Activated CD8-positive, alpha-beta memory T cell treated with anti-CD3 and anti-CD28 coated beads, Interleukin-2, amount 10 ng/mL, durations not matched to agents 7 days and 5 days (primary cell): ENCODE measurements at places on chromosomes 12 and 14. TPM values are rescaled to one million over a fixed set of nuclear protein-coding genes. Genes with fewer than 3 reads are reported as not detected.
A peak's percentile ranks its signal among the peaks of the same experiment; 100 is the strongest.

DNA sequence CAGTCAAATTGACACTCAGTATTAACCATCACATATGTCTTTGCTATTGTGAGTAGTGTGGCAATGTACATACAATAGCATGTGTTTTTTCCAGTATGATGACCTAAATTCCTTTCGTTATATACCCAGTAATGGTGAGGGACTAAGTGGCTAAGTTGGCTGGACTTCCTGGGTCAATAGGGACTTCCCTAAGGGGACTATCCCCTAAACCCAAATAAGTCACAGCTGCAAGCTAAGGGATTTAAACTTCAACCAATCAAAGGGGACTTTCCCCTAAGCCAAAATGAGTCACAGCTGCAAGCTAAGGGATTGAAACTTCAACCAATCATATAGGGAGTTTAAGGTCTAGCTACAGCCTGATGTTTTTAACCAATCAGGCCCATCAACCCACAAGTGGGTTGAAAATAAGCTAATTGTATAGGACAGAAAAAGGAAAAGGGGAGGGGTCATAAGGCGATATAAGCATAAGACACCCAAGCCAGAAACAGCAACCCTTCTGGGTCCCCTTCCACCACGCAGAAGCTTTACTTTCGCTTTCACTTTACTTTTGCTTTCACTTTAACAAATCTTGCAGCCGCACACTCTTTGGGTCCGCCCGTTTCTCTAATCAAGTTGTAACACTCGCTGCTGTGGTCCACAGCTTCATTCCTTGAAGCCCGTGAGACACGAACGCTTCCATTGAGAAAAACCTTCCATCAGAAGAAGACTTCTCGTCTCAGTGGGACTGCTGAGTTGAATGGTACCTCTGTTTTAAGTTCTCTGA lies 404.4 kb downstream of the FLRT2 start:
- peak overlapping the region; percentile 93 for H3K27ac ChIP-seq
- peak; percentile 74 for DNase-seq

DNA sequence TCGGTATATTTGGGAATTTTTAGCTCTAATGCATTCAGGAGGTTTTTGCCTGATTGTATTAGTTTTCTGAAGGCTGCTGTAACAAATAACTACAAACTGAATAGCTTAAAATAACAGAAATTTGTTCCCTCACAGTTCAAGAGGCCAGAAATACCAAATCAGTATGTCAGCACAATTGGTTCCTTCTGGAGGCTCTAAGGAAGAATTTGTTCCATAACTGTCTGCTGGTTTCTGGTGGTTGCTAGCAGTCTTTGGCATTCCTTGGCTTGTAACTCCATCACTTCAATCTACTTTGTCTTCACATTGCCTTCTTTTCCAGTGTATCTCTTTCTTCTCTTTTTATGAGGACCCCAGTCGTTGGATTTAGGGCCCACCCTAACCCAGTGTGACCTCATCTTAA lies 21.3 kb downstream of the TMTC3 start:
- no peak overlapping the region for H3K4me3 ChIP-seq
- H3K36me3 ChIP-seq: peaks cover 45% of the 10 kb centered on the region
- H3K27ac ChIP-seq: no peak overlapping the region
- DNase-seq: no peak
- no peaks in the 10 kb centered on the region for H3K4me1 ChIP-seq
- no peaks in the 10 kb centered on the region for H3K27me3 ChIP-seq

DNA sequence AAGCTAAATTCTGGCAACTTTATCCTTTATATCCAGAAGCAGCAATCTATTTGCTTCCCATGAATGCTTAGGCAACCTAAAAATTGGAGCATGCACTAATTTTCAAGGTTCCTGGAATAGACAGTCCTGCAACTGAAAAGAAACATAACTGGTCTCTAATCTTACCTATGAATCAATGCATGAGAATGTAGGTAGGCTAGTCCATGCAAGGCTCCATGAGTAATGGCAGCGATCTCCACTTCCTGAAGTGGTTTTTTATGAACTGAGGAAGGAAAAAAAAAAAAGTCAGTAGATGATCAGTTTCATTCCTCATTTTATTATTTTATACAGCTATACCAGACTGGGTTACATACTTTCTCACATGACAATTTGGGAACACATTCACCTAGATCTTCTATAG lies 102.0 kb downstream of the PEBP1 start:
- H3K36me3 ChIP-seq: peaks cover 38% of the 10 kb centered on the region
- no peak overlapping the region for H3K4me3 ChIP-seq
- H3K27me3 ChIP-seq: no peaks in the 10 kb centered on the region
- peak overlapping the region; percentile 24 for H3K27ac ChIP-seq

- DNase-seq: no peak
- no peaks in the 10 kb centered on the region for H3K36me3 ChIP-seq
- no peak overlapping the region for H3K4me3 ChIP-seq
- H3K27ac ChIP-seq: no peak overlapping the region
- H3K4me1 ChIP-seq: no peaks in the 10 kb centered on the region
Observed at GRCh38 chr14:26730929-26731618, 133.2 kb upstream of the NOVA1 start.

DNA sequence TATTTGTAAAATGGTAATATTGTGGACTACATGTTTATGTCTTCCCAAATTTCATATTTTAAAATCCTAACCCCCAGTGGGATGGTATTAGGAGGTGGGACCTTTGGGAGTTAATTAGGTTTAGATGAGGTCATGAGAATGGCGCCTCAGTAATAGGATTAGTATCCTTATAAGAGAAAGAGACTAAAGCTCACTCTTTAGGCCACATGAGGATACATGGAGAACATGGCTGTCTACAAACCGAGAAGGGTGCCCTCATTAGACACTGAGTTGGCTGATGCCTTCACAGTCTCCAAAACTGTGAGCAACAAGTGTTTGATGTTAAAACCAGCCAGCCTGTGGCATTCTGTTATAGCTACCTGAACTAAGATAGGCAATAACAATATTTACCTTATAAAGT lies 58.3 kb upstream of the OTOGL start:
- DNase-seq: no peak
- H3K27me3 ChIP-seq: no peaks in the 10 kb centered on the region
- no peak overlapping the region for H3K27ac ChIP-seq
- H3K36me3 ChIP-seq: no peaks in the 10 kb centered on the region
- H3K4me3 ChIP-seq: no peak overlapping the region
- peaks cover 5% of the 10 kb centered on the region for H3K4me1 ChIP-seq

DNA sequence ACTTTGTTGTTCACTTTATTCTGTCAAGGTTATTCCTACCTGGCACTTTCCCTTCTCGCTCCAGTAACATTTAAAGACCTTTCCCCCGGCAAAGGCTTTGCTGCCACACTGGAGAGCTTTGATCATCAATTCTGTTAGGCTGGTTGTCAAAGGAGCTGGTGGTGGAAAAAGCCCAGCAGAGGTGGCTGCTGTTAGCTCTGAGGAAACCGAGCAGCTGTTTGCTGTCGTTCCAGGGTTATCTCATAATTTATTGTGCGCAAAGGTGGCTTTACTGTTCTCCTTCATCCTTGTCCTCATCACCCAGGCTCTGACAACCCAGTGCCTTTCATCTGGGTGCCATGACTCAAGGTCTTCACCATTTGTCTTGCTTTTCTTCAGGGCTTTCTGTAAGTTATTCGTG lies 38.2 kb upstream of the CRADD start:
- no peak overlapping the region for H3K4me3 ChIP-seq
- no peak overlapping the region for H3K27ac ChIP-seq
- no peak for DNase-seq
- H3K4me1 ChIP-seq: no peaks in the 10 kb centered on the region
- no peaks in the 10 kb centered on the region for H3K36me3 ChIP-seq

DNA sequence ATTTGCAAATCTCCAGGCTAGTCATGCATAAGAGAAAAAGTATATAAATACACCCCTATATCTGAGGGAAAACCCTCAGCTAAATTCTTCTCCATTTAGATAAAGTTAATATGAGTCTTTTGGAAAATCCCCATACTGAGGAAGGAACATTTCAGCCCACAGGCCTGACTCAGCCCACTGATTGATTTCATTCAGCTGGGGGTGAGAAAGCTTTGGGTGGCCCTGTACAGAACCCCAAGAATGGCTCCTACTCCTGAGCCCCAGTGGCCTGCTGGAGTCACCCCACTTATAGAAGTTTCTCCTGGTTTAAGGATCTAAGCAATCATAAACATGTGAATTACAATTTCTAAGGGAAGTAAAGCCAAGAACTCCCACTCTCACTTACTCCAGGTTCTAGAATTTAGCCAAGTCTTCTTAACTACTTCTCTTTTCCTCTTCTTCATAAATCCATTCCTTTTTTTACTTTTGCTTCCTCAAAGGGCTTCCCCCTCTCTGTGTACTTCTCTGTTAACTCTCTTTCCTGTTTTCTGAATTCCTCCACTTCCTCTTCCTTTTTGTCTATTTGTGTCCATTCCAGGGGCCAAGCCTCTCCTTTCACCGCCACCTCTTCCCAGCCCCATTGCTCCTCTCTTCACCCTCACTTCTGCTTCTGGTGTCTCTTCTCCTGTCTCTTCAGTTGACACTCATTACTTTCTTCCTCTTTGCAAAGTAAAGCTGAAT lies 21.0 kb downstream of the RTN1 start:
- H3K27me3 ChIP-seq: no peaks in the 10 kb centered on the region
- DNase-seq: no peak
- no peaks in the 10 kb centered on the region for H3K36me3 ChIP-seq
- no peak overlapping the region for H3K27ac ChIP-seq
- H3K4me1 ChIP-seq: no peaks in the 10 kb centered on the region

DNA sequence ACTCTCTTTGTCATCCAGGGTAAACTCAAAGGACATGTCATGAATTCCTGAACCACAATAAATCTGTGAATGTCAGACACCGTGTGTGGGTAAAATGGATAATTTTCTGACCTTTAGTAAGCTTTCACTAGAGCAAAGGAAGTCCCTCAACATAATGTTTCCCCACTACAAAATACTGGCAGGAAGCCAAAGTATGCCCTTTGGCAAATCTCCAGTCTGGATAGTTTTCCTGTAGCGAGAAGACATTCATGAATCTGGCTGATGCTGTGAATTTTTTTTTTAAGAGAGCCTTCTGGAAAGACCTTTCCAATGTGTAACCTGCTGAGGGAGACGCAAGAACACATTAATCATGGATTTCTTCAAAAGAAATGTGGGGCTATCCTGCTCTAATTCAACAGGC lies 389.6 kb upstream of the DDHD1 start:
- no peaks in the 10 kb centered on the region for H3K4me1 ChIP-seq
- no peak for DNase-seq
- H3K27me3 ChIP-seq: peaks cover 2% of the 10 kb centered on the region
- H3K27ac ChIP-seq: no peak overlapping the region
- H3K4me3 ChIP-seq: no peak overlapping the region

- peaks cover 4% of the 10 kb centered on the region for H3K36me3 ChIP-seq
- H3K27me3 ChIP-seq: peaks cover 5% of the 10 kb centered on the region
- DNase-seq: no peak
- peak overlapping the region; percentile 81 for H3K27ac ChIP-seq
Observed at GRCh38 chr14:61177279-61178225, 103.6 kb downstream of the TMEM30B start.

DNA sequence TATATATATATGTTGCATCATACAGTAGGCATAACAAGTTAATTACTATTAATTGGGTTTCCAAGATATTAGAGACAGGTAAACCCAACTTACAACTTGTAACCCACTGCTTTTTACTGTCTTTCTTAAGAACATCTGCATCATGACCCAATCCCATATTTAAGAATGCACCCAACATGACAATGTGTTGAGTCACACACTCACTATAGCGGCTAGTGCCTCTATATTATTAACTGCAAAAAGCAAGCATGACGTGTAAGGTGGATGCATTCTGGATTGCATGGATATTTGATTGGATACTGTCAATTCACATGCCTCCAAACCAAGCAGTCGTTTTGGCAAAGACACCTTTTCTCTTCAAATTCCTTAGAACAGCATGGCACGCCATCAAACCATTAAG lies 68.2 kb downstream of the KSR2 start:
- H3K4me1 ChIP-seq: no peaks in the 10 kb centered on the region
- H3K27ac ChIP-seq: no peak overlapping the region
- H3K27me3 ChIP-seq: no peaks in the 10 kb centered on the region
- H3K36me3 ChIP-seq: no peaks in the 10 kb centered on the region

Gene CORO1C
- 63.0 TPM for total RNA-seq

DNA sequence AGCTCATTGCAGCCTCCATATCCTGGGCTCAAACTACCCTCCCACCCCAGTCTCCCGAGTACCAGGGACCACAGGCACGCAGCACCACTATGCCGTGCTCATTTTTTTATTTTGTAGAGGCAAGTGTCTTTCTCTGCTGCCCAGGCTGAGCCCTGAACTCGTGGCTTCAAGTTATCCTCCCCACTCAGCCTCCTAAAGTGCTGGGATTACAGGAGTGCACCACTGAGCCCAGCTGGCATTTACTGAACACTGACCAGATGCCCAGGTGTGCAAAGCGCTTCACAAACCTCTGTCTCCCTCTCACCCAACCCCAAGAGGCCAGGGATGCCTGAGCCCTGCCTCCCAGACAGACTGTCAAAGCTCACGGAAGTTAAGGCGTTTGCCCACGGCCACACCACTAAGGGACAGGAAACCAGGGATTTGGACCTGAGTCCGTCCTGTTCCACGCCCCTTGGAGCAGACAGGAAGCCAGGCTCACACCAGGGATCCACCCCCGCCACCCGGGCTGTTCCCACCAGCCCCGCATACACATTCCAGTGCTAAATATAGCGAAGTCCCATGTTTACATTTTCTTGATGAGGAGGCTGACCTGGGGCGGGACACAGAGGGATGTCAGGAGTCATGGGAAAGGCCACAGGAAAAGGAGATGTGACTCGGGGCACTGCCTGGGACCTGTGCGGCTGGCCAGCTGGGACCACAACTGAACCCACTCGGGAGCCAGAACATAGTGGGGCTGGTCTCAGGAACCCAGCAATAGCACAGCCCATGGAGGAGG lies 51.2 kb downstream of the TESC start:
- H3K36me3 ChIP-seq: peaks cover 5% of the 10 kb centered on the region
- peaks cover 11% of the 10 kb centered on the region for H3K4me1 ChIP-seq
- H3K27ac ChIP-seq: no peak overlapping the region
- no peak overlapping the region for H3K4me3 ChIP-seq

Gene ASCL1
- total RNA-seq: not detected

DNA sequence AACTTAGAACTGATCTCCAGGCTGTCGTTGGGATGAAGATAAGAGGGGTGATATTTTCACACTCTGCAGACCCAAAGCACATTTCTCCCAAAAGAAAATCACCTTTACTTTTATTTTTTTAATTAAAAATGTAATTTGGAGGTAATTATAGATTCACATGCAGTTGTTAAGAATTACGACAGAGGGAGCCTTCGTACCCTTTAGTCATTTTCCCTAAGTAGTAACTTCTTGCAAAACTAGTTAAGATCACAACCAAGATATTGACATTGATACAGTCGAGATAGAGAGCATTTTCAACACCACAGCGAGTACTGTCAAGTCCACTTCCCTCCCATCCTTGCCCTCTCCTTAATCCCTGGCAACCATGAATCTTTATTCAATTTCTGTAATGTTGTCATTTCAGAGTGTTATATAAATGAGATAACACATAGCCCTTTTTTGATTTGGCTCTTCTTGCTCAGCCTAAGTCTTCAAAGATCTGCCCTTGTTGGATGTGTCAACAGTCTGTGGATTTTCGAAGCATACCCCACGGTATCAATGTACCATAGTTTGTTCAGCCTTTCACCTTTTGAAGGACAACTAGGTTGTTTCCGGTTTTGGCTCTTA lies 39.6 kb downstream of the DNAH10 start:
- H3K4me3 ChIP-seq: no peak overlapping the region
- H3K27ac ChIP-seq: no peak overlapping the region
- H3K27me3 ChIP-seq: peaks cover 14% of the 10 kb centered on the region
- H3K36me3 ChIP-seq: no peaks in the 10 kb centered on the region
- no peak for DNase-seq

- DNase-seq: no peak
- H3K27ac ChIP-seq: peak overlapping the region; percentile 75
- H3K27me3 ChIP-seq: no peaks in the 10 kb centered on the region
- H3K4me1 ChIP-seq: peaks cover 15% of the 10 kb centered on the region
- H3K4me3 ChIP-seq: peak overlapping the region; percentile 44
- H3K36me3 ChIP-seq: peaks cover 29% of the 10 kb centered on the region
Observed at GRCh38 chr12:92147491-92147890, 1.8 kb upstream of the BTG1 start.

Gene LRRIQ1
- not detected for total RNA-seq
